Right atrium auricular region (tissue), 2 donors: ENCODE measurements at places on chromosomes 5 and 9.

- H3K36me3 ChIP-seq = no peaks in the 10 kb centered on the region
- H3K4me1 ChIP-seq = no peaks in the 10 kb centered on the region
- H3K27ac ChIP-seq = peak within 1 kb of the TSS; percentile 69
- H3K4me3 ChIP-seq = peak within 1 kb of the TSS; percentile 79
- H3K27me3 ChIP-seq = no peaks in the 10 kb centered on the region
These were observed at the start of the genes NDOR1 and TMEM203 for GRCh38 chr9:137205126-137206069. Gene NDOR1, plus strand, starts transcription at chr9:137205700. Its CDS starts 78 bp downstream, at chr9:137205778. Gene TMEM203, minus strand, starts transcription at chr9:137205648. Its CDS starts 234 bp downstream, at chr9:137205414.

DNA sequence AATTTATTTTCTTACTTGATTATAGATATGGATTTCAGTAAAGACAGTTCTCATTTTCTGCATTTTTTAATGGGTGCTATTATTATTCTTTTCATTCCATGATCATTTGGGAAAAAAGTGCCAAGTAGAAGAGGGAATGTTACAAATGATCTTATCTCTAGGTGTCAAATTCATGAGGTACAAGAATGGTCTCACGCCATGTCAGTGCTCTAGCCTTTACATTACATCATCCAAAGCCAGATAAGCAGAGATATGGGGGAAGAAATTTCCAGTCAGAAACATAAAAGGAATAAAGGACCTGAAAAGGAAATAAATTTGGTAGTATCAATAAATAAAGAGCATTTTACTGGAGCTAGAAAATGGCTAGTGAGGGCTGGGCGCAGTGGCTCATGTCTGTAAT, 1544.2 kb upstream of the CDH6 start:
- H3K27me3 ChIP-seq = no peaks in the 10 kb centered on the region
- H3K36me3 ChIP-seq = no peaks in the 10 kb centered on the region
- DNase-seq = no peak
- no peaks in the 10 kb centered on the region for H3K4me1 ChIP-seq

- H3K4me3 ChIP-seq = peak overlapping the region; percentile 18
- H3K4me1 ChIP-seq = no peaks in the 10 kb centered on the region
- DNase-seq = no peak
- peaks cover 5% of the 10 kb centered on the region for H3K36me3 ChIP-seq
- peak overlapping the region; percentile 79 for H3K27ac ChIP-seq
These were observed 37.8 kb downstream of the FAM78A start for GRCh38 chr9:131238402-131239021.

DNA sequence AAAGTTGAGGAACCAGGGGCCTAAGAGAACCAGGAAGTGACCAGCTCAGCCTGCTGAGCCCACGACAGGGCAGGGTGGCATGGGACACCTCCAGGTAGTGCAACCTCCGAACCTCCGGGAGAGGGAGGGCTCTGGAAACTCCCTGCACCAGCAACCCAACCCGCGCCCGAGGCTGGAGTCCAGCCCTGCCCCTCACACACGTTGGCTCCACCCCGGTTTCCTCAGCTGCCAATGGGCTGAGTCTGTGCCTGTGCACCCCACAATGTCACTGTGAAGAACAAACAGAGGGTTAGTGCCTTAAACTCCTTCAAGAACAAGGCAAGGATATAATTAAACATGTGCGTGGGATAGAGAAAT, 17.0 kb upstream of the UNC5A start:
- no peak overlapping the region for H3K27ac ChIP-seq
- DNase-seq = no peak
- peaks cover 7% of the 10 kb centered on the region for H3K27me3 ChIP-seq
- no peak overlapping the region for H3K4me3 ChIP-seq

DNA sequence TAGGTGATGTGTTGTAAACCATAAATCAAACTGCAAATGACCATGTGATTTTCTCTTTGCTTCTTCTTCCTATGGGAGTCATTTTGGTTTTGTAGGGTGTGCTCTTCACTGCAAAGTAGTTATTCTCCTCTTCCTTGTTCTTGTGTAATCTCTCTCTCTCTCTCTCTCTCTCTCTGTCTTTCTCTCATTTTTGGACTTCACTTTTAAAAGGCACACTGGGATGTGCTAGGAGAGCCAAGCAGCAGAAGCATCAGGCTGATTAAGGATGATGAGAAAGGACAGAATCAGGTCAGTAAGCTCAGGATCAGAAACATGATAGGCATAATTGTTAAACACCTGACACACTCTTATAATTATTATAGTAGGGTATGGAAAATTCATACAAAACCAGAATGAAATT, 505.3 kb upstream of the ZNF608 start:
- no peaks in the 10 kb centered on the region for H3K36me3 ChIP-seq
- H3K27me3 ChIP-seq = no peaks in the 10 kb centered on the region
- no peak for DNase-seq
- no peak overlapping the region for H3K4me3 ChIP-seq
- H3K4me1 ChIP-seq = no peaks in the 10 kb centered on the region
- no peak overlapping the region for H3K27ac ChIP-seq

- H3K27me3 ChIP-seq = no peaks in the 10 kb centered on the region
- no peaks in the 10 kb centered on the region for H3K36me3 ChIP-seq
- no peak for DNase-seq
- H3K4me1 ChIP-seq = no peaks in the 10 kb centered on the region
- H3K4me3 ChIP-seq = no peak overlapping the region
These were observed 341.1 kb downstream of the MAT2B start for GRCh38 chr5:163846512-163846911.

DNA sequence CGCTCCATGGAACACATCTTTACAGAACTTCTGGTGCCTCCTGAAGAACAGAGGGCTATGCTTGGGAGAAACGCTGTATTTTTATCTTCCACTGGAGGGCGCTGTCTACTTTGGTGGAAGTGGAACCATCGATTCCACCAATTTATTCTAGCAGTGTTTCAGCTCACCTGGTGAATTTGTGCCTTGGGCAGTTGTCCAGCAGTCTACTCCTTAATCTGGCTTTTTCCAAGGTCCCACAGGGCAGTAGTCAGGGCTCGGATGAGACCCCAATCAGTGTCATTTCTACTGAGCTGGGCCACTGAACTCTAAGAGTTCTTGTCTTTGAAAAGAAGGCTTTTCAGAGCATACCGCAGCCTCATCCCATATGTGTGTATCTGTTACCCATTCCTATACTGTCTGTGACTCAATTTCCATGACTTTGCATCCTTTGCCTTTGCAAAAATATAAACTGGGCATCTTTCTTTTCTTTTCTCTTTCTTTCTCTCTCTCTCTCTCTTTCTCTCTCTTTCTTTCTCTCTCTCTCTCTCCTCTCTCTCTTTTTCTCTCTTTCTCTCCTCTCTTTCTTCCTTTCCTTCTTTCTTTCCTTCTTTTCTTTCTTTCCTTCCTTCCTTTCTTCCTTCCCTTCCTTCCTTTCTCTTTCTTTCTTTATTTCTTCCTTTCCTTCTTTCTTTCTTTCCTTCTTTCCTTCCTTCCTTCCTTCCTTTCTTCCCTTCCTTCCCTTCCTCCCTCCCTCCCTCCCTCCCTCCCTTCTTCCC, 138.4 kb upstream of the ZNF618 start:
- no peaks in the 10 kb centered on the region for H3K27me3 ChIP-seq
- no peaks in the 10 kb centered on the region for H3K36me3 ChIP-seq
- no peak overlapping the region for H3K4me3 ChIP-seq
- no peak for DNase-seq

- no peaks in the 10 kb centered on the region for H3K4me1 ChIP-seq
- no peak for DNase-seq
- no peak overlapping the region for H3K4me3 ChIP-seq
- no peaks in the 10 kb centered on the region for H3K27me3 ChIP-seq
- H3K36me3 ChIP-seq = no peaks in the 10 kb centered on the region
These were observed 342.7 kb upstream of the RFX3 start for GRCh38 chr9:3868466-3868865.

GRCh38 chr9:26775391-26775790, 117.2 kb downstream of the CAAP1 start:
- no peak overlapping the region for H3K4me3 ChIP-seq
- H3K27ac ChIP-seq = no peak overlapping the region
- no peak for DNase-seq
- no peaks in the 10 kb centered on the region for H3K27me3 ChIP-seq
- no peaks in the 10 kb centered on the region for H3K36me3 ChIP-seq

DNA sequence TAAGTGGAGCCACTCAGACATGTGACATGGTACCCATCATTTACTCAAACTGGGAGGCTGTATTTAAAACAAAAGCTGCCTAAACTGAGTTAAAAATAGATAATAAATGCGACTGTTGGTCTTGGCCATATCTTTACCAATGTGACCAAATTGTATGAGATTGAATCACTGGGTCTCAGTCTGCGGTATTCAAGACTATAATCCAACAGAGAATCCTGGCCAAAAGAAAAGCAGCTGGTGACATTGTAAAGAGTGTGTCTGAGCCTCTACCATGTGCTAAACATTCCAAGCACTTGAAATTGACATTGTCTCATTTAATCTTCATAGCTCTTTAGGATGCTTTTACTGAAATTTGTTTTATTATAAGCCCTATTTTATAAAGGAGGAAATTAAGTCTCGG, 282.6 kb downstream of the ZNF608 start:
- no peak overlapping the region for H3K4me3 ChIP-seq
- no peaks in the 10 kb centered on the region for H3K27me3 ChIP-seq
- no peak for DNase-seq
- H3K27ac ChIP-seq = no peak overlapping the region
- no peaks in the 10 kb centered on the region for H3K36me3 ChIP-seq

DNA sequence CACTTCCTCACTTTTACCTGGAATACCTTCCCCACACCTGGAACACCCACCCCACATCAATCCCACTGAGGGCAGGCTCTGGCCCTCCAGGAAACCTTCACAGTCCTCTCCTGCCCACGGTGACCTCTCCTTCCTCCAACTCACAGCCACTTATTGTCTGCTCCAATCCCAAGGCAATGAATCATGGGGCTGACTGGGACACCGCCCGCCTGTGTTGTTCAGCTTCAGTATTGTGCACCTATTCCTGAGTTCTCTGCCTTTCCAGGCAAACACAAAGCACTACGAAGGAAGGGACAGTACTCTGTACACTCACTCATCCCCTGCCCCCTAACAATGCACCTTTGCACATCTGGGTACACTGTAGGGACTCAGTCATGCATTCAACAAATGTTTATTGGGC, 7.3 kb downstream of the PCDH1 start:
- H3K27me3 ChIP-seq = peaks cover 7% of the 10 kb centered on the region
- DNase-seq = no peak
- H3K27ac ChIP-seq = no peak overlapping the region
- H3K4me3 ChIP-seq = no peak overlapping the region

GRCh38 chr5:8288897-8289516, 420.1 kb downstream of the MTRR start:
- no peak overlapping the region for H3K4me3 ChIP-seq
- no peaks in the 10 kb centered on the region for H3K27me3 ChIP-seq
- H3K4me1 ChIP-seq = no peaks in the 10 kb centered on the region
- no peak overlapping the region for H3K27ac ChIP-seq
- no peaks in the 10 kb centered on the region for H3K36me3 ChIP-seq

DNA sequence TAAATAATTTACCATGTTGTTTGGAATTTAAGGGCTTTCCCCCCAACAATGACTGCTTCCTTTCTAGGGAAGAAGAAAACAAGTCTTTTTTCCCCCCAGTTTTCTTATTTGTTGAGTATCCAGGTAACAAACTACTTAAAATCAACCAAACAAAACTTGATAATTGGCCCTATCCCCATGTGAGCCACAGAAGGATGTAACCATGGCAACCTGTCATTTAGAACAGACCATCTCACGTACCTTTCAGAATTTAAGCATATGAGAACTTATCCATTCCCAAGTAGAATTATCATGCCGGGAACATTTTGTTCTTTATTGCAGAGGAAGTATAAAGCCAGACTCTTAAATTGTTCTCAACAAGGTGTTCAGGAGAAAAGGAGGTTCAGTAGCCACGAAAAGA, 392.3 kb downstream of the CETN3 start:
- H3K36me3 ChIP-seq = no peaks in the 10 kb centered on the region
- peaks cover 6% of the 10 kb centered on the region for H3K4me1 ChIP-seq
- H3K4me3 ChIP-seq = no peak overlapping the region
- no peak overlapping the region for H3K27ac ChIP-seq
- no peaks in the 10 kb centered on the region for H3K27me3 ChIP-seq

DNA sequence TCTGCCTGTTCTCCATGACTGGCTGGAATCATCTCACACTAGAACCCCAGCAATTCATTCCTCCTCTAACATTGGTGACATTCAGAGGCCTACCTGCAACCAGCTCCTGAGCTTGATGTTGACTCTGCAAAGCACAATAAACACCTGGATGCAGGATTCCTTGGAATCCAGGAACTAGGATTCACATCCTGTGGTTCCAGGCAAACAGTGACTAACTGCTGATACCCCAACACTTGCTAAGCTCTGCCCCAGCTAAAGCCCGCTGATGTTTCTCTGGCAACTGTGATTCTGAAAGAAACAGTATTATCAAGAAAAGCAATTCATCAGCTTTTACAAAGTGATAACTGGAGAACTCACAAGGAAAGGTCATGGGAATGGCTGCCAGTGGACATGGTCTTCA, 29.2 kb downstream of the SUSD1 start:
- DNase-seq = no peak
- H3K36me3 ChIP-seq = no peaks in the 10 kb centered on the region
- no peaks in the 10 kb centered on the region for H3K27me3 ChIP-seq

DNA sequence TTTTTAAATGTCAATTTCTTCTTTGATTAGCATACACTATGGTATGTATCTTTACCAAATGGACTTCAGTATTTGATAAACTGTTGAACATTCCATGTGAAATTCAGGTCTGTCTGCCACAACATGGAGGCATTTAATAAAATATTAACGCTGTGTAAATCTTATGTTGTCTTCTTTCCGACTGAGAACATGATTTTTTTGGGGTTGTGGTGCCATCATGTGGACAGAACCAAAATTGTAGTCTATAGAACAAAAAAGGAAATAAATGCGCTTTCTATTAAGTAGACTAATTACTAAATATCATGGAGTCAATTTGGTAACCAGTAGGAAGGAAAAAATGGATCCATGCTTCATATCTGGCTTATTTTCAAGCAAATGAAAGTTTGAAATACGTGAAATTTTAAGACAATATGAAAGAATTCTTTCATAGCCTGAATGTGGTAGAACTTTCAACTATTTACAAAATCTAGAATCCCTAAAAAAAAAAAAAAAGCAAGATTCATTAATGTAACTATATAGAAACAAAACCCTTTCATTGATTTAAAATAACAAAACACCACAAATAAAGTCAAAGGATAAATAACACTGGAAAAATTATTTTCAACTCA, 2.8 kb upstream of the PLK2 start:
- no peaks in the 10 kb centered on the region for H3K27me3 ChIP-seq
- peaks cover 8% of the 10 kb centered on the region for H3K36me3 ChIP-seq
- no peaks in the 10 kb centered on the region for H3K4me1 ChIP-seq
- DNase-seq = no peak

GRCh38 chr5:756171-756570, 28.4 kb downstream of the ZDHHC11B start:
- no peak overlapping the region for H3K4me3 ChIP-seq
- no peaks in the 10 kb centered on the region for H3K27me3 ChIP-seq
- peak; percentile 59 for DNase-seq
- H3K36me3 ChIP-seq = no peaks in the 10 kb centered on the region
- peaks cover 52% of the 10 kb centered on the region for H3K4me1 ChIP-seq

DNA sequence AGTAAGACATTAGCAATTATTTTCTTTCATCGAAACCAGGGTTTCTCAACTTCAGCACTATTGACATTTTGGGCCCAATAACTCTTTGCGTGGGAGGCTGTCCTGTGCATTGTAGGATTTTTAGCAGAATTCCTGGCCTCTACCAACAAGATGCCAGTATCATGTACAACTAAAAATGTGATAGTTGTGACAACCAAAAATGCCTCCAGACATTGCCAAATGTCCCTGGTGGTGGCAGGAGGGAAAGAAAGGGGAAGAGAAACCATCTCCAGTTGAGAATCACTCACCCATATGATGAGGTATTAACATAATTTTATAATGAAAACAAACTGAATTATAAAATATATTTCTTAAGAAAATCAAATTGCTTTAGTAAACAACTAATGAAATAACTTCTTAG, 406.1 kb downstream of the RAB3C start:
- H3K27ac ChIP-seq = no peak overlapping the region
- H3K4me1 ChIP-seq = no peaks in the 10 kb centered on the region
- H3K36me3 ChIP-seq = peaks cover 23% of the 10 kb centered on the region
